ENCODE measurements at places on chromosomes 3 and 15. TPM values are rescaled to one million over a fixed set of nuclear protein-coding genes. Genes with fewer than 3 reads are reported as not detected.

Gene CISH
- polyA plus RNA-seq = 11.3 TPM

DNA sequence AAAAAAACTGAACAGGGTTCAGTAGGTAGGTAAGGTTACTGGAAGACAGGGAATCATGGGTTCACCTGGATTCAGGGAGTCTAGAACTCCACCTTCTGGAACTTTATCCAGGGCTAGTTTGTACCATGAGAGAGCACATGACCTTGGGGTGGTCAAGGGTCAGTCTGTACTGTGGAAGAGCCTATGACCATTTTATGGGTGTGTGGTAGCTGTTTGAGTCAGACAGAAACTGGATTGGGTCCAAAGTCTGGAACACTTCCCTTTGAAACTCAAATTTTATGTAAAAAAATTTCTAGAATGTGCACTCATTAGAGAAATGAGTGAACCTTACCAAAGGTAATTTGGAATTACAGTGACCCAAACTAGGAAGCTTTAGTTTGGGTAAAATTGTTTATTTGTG lies 486.0 kb upstream of the AGTR1 start:
- no peak for DNase-seq
- H3K4me3 ChIP-seq = no peak overlapping the region
- H3K27ac ChIP-seq = no peak overlapping the region
- no peaks in the 10 kb centered on the region for H3K27me3 ChIP-seq
- H3K36me3 ChIP-seq = no peaks in the 10 kb centered on the region

Gene CACNA1D
- polyA plus RNA-seq = 22.8 TPM

DNA sequence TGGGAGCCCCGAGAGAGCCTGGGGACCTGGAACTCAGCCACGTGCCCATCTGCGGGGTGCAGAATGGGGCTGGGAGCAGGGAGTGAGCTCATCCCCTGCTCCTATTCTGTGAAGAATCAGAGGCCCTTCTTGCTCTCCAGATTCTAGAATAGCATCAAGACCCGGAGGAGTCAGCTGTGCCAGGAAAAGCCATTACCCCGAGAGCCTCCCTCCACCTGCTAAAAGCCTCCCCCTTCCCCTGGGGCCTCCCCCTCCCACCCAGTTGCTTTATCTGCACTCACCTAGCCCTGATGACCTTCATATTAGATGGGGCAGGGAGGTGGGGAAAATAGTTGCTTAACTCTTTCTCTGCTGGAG lies 23.1 kb downstream of the CCDC33 start:
- H3K27ac ChIP-seq = no peak overlapping the region
- H3K36me3 ChIP-seq = no peaks in the 10 kb centered on the region
- H3K27me3 ChIP-seq = no peaks in the 10 kb centered on the region
- H3K4me3 ChIP-seq = no peak overlapping the region
- no peak for DNase-seq

Gene GHSR
- polyA plus RNA-seq = 0.85 TPM

Gene SNURF
- 8.6 TPM for polyA plus RNA-seq

DNA sequence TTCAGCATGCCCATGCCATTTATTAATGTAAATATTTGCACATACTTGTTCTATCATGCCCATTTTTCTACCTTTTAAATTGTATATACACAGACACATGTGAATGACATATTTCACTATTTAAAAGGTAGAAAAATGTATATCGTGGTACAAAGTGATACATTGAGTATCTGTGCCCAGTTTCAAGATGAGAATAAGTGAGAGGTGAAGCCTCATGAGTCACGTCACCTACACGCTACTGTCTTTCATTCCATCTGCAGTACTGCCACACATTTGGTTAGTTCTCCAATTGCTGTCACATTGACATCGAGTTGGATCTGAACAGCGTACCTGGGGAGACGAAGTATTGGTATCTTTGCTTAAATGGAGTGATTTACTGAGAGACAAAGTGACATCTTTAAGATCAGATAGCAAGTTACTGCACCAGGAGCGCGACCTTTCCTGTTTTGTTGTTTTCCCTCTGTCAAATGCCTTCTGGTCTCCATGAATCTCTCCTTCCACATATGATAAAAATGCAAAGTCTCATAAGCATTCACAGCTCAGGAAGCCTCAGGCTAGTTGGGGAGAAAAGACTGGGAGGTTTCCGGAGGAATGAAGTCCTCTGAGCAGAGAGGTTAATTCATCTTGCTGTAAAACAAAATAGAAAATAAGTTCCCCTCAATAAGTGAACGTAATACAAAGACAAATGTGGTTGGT lies 12.0 kb downstream of the GREM1 start:
- no peak overlapping the region for H3K4me3 ChIP-seq
- no peak overlapping the region for H3K27ac ChIP-seq
- no peaks in the 10 kb centered on the region for H3K4me1 ChIP-seq
- H3K27me3 ChIP-seq = no peaks in the 10 kb centered on the region
- no peak for DNase-seq
- H3K36me3 ChIP-seq = no peaks in the 10 kb centered on the region

DNA sequence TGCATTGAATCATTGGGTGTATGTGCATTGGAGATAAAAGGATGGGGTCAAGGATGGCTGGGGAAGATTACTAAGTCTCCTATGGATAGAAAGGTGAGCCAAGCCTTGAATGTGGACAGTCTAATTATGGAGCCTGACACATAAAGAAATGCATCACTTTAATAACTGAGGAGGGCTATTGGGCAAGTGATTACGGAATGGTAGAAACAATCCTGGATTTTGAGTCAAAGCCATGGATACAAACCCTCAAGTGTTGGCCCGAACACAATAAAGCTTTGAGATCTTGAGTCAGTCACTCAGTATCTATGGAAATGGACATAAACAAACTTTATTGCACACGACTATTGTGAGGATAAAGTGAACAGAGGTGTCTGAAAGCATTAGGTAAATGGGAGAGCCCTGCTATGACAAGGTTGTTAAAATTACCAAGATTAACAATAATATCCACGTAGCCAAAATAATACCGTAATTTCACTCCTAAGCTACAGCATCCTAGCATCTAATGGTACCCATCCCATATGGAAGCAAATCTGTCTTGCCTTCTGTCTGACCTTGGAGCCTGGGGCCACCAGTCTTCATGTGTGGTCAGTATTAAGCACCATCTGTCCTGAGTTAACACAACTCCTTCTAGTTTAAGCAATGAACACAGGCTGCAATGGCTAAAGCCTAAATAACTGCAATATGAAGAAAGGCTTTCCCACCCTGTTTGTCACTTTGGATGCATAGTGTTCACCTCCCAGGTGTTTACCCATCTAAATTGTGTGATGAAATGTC lies 136.9 kb upstream of the PRICKLE2 start:
- no peak for DNase-seq
- no peaks in the 10 kb centered on the region for H3K36me3 ChIP-seq
- no peak overlapping the region for H3K4me3 ChIP-seq
- H3K4me1 ChIP-seq = no peaks in the 10 kb centered on the region

DNA sequence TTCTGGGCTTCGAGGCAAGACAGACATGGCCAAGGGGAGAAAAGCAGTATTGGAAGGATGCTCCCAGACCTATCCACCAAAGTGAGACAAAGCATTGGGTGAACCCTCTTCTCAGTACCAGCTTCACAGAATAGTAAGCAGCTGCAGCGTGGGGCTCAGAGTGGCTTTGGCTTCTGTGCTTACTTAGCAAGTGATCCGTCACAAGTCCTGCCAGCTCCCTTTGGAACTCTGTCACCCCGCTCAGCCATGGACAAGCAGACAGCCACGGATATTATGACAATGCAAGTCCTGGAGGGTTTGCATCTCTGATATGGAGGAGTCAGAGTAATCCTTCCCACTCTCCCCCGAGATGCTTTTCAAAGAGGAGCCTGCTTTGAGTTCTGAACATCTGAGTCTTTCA lies 90.8 kb downstream of the SLCO3A1 start:
- no peak overlapping the region for H3K4me3 ChIP-seq
- no peak for DNase-seq
- H3K4me1 ChIP-seq = no peaks in the 10 kb centered on the region
- H3K27ac ChIP-seq = no peak overlapping the region
- H3K27me3 ChIP-seq = no peaks in the 10 kb centered on the region

- DNase-seq = no peak
- no peaks in the 10 kb centered on the region for H3K36me3 ChIP-seq
- H3K4me1 ChIP-seq = no peaks in the 10 kb centered on the region
- H3K4me3 ChIP-seq = no peak overlapping the region
- H3K27ac ChIP-seq = no peak overlapping the region
These were observed 150.2 kb downstream of the GSK3B start for GRCh38 chr3:119944091-119944490.

Gene PLSCR2
- 0.77 TPM for polyA plus RNA-seq

- no peaks in the 10 kb centered on the region for H3K27me3 ChIP-seq
- no peak for DNase-seq
- H3K27ac ChIP-seq = no peak overlapping the region
- no peaks in the 10 kb centered on the region for H3K4me1 ChIP-seq
These were observed 49.7 kb upstream of the GADL1 start for GRCh38 chr3:30944124-30944523.

DNA sequence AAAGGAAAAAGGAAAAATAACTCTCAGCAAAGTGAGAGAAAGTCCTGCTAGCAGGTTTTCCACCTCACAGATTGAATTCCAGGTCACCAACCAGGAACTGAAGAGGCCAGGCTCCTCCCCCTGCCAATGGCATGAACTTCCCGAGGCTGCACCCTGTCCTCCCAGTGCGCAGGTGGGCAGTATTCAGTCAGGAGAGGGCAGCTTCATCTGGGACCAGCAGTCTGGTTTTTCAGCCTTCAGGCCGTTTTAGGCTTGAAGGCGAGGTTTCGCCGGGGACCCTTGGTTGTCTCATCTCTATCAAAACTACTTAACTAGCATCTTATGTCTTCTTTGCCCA lies 41.2 kb downstream of the TRAT1 start:
- H3K36me3 ChIP-seq = no peaks in the 10 kb centered on the region
- H3K4me3 ChIP-seq = no peak overlapping the region
- no peaks in the 10 kb centered on the region for H3K4me1 ChIP-seq
- H3K27me3 ChIP-seq = no peaks in the 10 kb centered on the region

Gene DUOXA1
- polyA plus RNA-seq = 0.11 TPM

DNA sequence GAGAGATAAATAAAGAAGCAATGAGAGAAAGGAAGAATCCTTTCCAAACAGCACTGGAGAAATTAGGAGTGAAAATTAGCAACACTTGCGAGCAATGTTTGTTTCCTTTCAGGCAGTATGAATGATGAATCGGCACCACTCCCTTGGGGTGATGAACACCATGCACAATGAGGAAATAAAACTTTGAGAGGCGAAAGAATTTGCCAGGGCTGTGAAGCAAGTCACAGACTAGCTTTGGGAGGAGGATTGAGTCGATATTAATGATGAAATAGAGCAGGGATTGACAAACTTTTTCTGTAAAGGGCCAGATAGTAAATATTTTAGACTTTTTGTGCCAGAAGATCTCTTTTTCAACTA lies 237.7 kb downstream of the AGBL1 start:
- no peak overlapping the region for H3K4me3 ChIP-seq
- H3K27ac ChIP-seq = no peak overlapping the region
- H3K36me3 ChIP-seq = no peaks in the 10 kb centered on the region
- no peaks in the 10 kb centered on the region for H3K4me1 ChIP-seq

DNA sequence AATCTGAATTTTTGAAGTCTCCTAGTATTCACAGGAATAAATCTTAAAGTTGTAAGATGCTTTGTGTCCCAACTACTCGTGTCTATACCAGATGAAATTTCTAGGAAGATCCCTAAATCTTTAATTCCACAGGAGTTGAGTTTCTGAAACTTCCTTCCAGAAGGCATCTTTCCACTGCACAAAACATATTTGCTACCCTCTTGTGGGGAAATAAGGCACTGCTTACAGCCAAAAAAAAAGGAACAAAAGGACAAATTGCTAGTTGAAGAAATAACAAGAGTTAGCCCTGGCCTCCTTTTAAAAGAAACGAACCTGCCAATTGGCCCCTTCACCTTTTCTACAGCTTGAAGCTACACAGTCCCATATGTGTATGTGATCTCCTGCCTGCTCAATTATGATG lies 54.0 kb downstream of the TAFA4 start:
- no peak for DNase-seq
- no peak overlapping the region for H3K4me3 ChIP-seq
- H3K27ac ChIP-seq = no peak overlapping the region
- H3K36me3 ChIP-seq = no peaks in the 10 kb centered on the region

- no peaks in the 10 kb centered on the region for H3K36me3 ChIP-seq
- no peak overlapping the region for H3K27ac ChIP-seq
- no peaks in the 10 kb centered on the region for H3K4me1 ChIP-seq
- no peak overlapping the region for H3K4me3 ChIP-seq
- no peaks in the 10 kb centered on the region for H3K27me3 ChIP-seq
These were observed 143.8 kb downstream of the NEO1 start for GRCh38 chr15:73196113-73196512.

DNA sequence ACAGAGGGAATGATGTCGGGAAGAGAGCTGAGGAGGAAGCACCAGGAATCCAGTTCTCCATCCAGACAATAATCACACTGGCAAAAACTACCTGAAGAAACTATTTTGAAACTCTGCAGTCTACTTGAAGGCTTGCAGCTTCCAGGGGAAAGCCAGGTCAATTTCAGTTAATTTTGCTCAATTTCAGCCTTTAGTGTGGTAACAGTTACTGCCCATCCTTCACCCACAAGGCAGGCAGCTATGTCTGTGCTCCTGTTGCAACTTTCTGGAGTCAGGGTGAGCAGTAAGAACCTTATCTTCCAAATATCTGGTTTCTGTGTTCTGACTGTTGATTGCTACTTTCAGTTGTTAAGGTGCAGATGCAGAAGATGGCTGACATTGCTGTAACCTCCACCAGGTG lies 221.7 kb downstream of the ADAMTS17 start:
- no peak for DNase-seq
- no peak overlapping the region for H3K27ac ChIP-seq
- no peaks in the 10 kb centered on the region for H3K4me1 ChIP-seq

GRCh38 chr3:30248423-30248822 lies 358.0 kb upstream of the TGFBR2 start:
- no peak overlapping the region for H3K4me3 ChIP-seq
- no peak overlapping the region for H3K27ac ChIP-seq
- H3K36me3 ChIP-seq = no peaks in the 10 kb centered on the region
- H3K4me1 ChIP-seq = no peaks in the 10 kb centered on the region
- no peaks in the 10 kb centered on the region for H3K27me3 ChIP-seq

DNA sequence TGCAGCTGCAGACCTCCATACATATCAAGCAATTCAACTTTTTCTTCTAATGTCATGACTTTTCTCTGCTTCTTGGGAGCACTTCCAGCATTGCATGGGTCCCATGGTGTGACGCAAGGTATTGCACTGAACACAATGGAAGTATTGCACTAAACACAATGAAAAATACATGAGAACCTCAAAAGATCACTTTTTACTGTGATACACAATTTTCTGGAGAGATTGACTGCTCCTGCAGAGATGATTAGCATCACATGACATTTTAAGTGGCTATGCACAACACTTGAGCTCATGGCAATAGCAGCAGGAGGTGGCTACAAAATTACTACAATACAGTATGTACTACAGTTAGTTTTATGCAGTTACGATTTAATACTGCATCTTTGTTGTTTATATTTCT lies 113.5 kb upstream of the BHLHE40 start:
- no peaks in the 10 kb centered on the region for H3K27me3 ChIP-seq
- no peak for DNase-seq
- no peak overlapping the region for H3K27ac ChIP-seq
- H3K36me3 ChIP-seq = no peaks in the 10 kb centered on the region
